Omental fat pad (tissue), 4 donors: ENCODE measurements at places on chromosomes 6 and 20. TPM values are rescaled to one million over a fixed set of nuclear protein-coding genes. Genes with fewer than 3 reads are reported as not detected.

The SIRPB1 gene
- 10.5 TPM for total RNA-seq

The NELFCD gene
- 60.6 TPM for total RNA-seq

The SLC25A27 gene
- total RNA-seq, result 28.2 TPM

The RING1 gene
- total RNA-seq, result 15.2 TPM

DNA sequence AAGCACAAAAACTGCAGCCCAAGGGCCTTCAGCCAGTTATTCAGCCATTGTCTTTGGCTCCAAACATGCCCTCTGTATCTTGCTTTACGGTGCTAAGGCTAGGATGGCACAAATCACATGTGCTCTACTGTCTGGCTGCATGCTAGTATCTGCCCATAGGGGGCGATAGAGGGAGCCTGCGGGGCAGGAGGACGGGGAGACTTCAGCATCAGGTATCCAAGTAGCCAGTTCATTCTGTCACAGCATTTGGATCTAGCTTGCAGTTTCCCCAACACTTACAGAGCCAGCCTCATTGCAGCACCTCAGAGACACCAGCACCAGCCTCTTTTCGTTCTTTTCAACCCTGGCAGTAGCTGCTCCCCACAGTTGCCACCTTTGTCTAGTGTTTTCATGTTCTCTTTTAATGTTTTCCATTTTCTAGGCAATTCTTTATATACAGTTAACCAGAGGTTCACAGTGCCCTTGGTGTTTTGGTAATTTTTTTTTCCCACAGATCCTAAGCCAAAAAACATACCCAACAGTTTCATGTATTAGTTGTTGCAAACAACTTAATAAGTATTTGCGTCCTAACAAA, 705.9 kb downstream of the PTPRT start:
- DNase-seq, result no peak

GRCh38 chr6:4105980-4106536, 27.1 kb upstream of the FAM217A start:
- no peak for DNase-seq

GRCh38 chr6:154414021-154414813, 57.6 kb upstream of the IPCEF1 start:
- no peak for DNase-seq

DNA sequence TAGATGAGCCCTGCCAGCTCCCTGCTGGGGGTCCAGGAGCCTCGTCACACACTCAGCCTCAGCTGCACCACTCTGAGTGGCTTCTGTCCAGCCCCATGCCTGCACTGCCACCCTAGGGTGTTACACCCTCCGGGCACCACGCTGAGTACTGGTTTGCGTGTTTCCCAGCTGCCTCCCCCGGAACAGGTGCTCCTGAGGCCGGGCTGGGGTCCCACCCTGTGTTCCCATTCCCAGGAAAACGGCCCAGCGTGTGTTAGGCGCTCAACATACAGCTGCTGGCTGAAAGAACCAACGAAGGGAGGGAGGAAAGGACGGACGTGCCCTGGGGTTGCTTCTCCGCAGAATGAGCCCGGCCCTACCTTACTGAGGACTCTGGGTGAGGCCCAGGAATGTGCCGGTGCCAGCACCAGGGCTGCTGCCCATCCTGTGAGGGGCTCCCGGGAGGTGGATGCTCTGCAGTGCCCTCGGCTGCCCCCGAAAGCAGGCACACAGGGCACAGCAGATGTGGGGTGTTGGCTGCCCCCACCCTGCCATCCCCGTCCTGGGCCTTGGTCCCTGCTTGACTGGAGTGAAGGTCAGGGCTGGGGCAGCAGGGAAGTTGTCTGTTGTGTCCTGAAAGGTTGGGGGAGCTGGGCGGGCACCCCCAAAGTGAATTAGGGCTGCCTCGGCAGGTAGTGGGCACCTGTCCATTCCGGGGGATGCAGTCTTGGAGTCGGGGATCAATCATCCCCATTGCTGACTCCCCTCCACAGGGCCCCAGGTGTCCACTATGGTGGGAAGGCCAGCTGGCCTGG, 16.3 kb downstream of the LAMA5 start:
- DNase-seq, result no peak

- no peak for DNase-seq
Observed at GRCh38 chr6:53439556-53439955, 90.8 kb upstream of the ELOVL5 start.

DNA sequence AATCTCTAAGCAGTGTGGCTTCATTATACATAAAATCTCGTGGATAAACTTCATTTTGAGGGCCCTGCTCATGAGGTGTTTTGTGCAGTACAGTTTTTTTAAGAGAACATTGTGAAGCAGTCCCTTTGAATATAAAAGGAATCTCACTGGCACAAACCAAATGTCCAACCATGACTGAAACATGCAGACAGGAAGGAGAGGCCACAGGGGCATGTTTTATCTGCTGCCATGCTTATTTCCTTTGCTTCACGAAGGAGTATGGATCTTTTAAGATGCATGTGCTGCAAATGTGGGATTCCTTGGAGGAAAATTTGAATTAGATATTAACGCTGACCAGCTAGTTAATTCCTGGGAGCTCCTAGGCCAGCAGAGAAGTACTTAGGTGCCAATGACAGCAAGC, 192.3 kb downstream of the DST start:
- no peak for DNase-seq

DNA sequence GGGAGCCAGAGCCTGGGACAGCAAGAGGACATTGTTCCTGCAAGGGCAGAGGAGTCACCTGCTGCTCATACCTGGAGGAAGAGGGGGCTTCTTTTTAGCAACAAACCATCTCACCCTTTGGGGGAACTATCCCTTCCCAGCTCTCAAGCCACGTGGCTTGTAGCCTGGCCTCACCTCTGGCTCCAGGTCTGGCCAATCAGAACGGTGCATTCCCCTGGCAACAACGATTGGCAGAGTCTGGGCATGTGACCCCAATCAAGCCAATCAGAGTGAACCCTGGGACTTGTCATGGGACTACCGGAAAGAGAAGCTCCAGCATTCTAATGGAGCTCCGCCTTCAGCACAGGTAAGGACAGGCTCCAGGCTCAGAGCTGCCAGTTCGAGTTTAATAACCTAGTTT, 33.6 kb downstream of the KCNB1 start:
- DNase-seq, result no peak

DNA sequence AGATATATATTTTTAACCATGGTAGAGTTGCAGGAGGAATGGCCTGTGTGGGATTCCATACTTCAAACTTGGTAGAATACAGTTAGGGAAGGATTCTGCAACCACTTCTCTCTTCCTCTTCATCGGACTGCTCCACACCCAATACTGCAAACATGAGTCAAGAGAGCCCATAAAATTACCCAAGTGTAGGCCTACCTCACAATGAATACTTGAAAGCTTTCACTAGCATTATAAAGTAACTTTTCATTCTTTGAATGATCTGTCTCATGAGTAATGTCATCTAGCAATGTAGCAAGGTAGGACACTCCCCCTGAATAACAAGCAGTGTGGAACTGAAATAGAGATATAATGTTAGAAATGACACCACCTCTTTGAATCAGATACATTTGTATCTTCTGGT, 79.4 kb downstream of the FOXC1 start:
- no peak for DNase-seq

DNA sequence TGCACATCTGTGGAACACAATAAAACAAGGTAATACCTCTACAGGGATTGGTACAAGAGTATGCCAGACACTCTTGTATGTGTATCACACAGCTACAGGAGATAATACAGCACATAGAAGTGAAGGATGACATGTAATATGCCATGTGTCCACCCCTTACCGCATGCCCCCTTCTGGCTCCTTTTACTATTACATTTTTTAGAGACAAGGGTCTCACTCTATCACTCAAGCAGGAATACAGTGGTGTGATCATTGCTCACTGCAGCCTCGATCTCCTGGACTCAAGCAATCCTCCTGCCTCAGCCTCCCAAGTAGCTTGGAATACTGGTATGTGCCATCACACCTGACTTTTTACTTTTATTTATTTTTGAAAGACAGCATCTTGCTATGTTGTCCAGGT, 4.2 kb upstream of the NCR3 start:
- no peak for DNase-seq

- no peak for DNase-seq
Observed at GRCh38 chr20:60586269-60587050, 628.2 kb downstream of the CDH26 start.

- no peak for DNase-seq
Observed at GRCh38 chr6:150293423-150294173, 75.2 kb upstream of the IYD start.

DNA sequence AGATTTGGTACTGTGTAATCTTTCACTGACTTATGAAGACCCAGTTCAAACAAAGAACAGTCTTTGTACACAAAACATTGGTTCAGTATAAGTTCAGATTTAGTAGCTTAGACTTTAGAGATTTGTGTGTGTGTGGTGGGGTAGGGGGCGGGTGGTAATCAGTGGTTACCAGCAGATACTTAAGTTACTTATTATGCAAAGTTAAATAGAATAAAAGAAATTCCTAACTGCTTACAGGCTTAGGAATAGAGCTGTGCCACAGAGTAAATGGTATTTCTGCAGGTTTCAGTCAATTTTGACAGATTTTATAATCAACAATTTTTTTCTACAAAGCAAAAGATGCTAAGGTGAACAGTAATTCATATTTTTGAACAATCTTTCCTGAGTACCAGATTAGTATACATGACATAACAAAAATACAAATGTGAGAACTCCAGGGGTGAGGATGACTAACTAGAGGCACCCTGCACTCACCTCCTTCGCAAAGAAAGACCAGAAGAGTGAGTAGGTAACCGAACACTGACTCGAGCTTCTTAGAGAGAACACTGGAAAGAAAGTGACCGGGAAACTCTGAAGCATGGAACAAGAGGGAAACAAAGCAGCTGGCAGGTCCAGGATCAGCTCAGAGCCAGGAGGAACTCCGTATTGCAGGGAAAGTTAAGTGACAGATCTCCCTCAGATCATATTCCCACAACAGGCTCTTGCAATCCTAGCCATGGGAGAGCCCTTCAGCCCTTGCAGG, 560.6 kb downstream of the COL12A1 start:
- DNase-seq, result no peak

GRCh38 chr20:4091490-4092479, 76.4 kb upstream of the RNF24 start:
- DNase-seq, result peak; percentile 63

DNA sequence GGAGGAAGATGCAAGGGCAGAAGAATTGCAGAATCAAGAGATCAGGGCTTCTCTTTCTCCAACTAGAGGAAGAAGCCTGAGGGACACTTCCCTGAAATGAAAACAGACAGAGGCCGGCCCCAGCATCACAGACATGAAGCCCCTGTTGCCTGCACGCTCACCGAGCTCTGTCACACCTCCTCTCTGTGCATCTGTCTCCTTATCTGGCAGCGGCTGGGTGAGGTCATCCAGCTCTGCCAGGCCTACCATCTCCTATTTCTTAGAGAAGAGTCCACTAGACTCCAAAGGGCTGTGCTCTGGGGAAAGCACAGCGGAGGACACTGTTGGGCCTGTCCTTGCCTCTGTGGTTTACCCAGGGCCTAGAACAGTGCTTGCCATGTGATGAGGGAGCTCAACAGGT, 71.9 kb upstream of the MLN start:
- DNase-seq, result no peak

- no peak for DNase-seq
Observed at GRCh38 chr20:54477191-54477955, 2.0 kb downstream of the DOK5 start.

DNA sequence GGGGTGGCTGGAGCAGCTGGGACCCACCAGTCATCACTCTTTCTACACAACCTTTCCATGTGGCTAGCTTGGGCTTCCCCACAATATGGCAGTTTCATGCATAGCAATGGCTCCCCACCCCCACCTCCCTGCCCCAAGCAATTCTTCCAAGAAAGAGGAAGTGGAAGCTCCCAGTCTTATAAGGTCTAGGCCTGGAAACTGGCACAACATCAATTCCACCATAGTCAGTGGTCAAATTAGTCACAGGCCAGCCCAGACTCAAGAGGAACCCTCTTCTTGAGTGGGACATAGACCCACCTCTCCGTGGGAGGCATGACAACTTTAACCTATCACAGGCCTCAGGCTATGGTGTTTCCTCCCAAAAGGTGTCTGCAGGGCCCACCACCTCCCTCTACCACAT, 17.7 kb downstream of the TGM6 start:
- no peak for DNase-seq

DNA sequence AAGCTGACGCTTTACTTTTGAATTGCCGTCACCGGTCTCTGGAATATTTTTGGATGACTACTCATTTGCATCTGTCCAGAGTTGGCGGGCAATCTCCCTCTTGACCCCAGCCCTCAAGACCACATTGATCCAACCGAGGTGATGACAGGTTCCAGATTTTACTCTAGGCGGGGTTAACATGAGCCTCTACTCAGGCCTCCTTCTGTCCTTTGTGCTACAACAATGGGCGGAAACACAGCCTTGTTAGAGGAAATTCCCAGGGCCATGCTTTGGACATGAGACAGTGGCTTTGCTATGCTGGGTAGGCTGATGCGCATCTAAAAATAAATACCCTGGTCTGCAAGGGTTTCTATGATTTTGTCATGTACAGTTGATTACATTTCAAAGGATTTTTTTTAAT, 27.0 kb upstream of the ADGRF5 start:
- no peak for DNase-seq
